ENCODE measurements at places on chromosomes 16 and 17. TPM values are rescaled to one million over a fixed set of nuclear protein-coding genes. Genes with fewer than 3 reads are reported as not detected.

- DNase-seq: no peak
Measured at GRCh38 chr16:51553314-51553713, 402.2 kb upstream of the SALL1 start.

DNA sequence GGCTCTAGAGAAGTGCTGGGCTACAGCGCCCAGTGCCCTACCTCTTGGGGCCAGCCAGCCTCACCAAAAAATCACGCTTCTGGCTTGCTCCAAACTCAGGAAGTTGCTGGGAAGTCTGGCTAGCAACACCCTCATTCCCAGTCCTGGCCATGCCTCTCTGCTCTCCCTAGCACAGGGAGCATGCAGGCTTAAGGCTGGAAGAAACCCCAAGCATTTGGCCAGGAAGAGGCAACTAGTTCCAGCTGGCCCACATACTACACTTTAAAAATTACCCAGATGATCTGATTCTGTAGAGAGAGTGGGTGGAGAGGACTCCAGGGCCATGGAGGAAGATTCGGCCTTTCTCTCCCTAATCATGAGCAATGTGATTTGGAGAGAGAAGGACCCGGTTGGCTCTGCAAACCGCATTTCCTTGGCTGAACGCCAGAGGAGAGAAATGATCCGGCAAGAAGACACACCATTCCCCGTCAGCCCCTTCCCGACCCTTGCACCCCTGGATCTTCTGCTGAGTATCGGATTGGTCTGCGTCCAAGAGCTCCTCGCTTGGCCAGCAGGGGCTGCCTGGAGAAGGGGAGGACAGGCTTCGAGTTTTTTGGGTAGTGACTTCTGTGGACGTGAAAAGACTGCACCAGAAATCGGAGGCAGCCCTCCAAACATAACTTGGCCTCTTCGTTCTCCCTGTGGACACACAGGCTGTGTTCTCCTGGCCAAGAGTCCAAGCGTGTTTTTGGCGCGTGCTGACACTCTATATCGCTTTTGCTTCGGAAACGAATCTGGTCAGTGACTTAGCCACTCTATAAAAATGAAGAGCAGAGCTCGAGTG lies 406.3 kb downstream of the WWOX start:
- DNase-seq: no peak

- DNase-seq: no peak
Measured at GRCh38 chr16:62950351-62950750, 914.1 kb upstream of the CDH8 start.

DNA sequence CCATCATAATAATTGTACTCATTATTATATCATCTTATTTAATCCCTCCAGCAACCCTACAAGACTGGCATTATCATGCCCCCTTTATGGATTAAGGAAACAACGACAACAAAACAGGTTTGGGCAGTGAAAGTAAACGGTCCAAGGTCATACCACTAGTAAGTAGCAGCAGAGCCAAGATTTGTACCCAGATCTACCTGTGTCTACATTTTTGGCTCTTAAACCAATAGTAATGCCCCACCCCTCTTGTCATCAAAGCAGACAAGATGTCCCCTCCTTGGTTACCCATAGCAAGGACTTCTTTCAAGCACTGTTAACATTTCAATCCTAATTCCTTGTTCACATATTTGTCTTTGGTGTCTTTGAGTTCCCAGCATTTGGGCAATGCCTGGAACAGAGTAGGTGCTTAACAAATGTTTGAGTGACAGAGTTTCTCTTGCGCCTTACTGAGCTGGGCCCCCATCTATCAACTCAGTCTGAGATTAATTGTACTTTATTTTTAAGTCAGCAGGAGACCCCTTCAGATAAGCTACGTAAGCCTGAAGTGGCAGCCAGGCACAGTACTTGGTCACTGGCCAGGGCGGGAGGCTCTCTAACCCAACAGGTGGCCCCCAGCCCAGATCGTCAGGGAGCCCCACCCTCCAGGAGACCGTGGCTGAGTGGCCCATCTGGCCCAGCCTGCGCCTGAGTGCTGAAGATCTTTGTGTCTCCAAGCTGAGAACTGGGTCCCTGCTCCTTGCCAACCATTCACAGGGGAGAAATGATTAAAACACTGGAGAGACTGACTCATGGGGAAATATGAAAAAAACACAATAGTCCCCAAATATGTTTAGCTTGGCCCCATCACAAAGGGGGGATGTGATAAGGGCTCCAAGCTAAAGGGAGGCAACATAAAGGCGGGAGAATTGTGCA lies 75.8 kb downstream of the AXIN2 start:
- no peak for DNase-seq

DNA sequence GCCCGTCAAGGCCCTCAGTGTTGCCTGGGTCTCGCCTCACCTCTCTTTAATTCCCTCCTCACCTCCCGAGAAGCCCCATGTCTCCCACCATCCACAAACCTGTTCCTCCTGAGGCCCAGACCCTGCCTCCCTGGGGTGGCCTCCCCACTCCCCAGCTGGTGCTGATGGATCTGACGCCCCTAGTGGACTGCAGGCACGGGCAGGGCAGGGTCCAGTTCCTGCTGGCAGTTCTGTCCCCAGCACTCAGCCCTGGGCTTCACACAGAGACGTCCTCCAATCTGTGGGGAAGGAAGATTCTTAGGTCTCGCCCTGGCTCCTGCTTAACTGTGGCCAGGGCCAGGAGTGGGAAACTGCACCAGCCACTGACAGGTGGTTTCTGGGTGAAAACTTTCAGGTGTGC lies 108.8 kb downstream of the AMFR start:
- DNase-seq: no peak

DNA sequence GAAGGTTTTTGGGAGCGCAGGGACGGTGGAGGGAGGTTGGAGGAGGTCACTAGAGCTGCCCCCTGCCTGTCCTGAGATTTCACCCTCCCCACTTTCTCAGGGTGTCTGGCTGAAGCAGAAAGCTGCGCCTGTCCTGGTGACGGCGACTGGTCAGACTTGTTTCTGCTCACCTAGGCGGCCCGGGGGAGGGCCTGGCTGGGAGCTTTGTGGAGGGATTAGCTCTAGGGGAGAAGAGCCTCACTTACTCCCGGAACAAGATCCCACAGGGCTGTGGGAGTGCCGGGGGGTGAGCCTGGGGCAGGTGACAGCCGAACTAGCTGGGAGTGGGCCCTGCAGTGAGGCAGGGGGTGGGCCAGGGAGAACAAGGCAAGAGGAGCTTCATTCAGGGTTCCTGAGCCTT lies 11.5 kb downstream of the NHERF1 start:
- DNase-seq: peak; percentile 56

DNA sequence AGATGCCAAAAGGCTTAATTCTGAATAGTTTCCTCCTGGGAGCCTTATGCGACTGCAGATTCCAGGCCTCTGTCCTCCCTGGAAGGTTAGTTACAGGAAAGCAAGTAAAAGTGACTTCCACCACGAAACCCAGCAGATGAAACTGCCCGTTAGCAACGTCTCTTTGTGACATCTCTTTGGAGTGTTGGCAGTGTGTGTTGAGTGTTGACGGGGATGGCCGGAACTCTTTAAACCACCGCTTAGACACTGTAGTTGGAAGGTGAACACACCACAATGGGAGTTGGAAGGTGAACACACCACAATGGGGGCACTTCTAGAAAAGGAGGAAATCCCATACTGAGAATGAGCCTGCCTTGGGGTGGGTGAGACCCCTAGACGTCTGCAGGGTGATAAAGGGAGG lies 858 bp downstream of the SKAP1 start:
- no peak for DNase-seq

SETD1A gene
- 6.8 TPM for polyA plus RNA-seq

DNA sequence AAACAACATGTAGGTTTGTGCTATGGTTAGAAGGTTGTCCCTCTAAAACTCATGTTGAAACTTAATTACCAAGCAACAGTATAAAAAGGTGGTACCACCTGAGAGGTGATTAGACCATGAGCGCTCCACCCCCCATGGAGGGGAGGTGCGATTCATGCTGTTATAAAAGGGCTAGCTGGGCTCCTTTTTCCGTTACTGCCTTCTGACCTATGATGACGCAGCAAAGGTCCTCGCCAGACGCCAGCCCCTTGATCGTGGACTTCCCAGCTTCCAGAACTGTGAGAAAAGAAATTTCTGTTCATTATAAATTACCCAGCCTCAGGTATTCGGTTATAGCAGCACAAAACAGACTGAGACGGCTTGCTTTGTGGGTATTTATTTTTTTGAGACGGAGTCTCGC lies 167.8 kb downstream of the SNX29 start:
- DNase-seq: no peak

DNA sequence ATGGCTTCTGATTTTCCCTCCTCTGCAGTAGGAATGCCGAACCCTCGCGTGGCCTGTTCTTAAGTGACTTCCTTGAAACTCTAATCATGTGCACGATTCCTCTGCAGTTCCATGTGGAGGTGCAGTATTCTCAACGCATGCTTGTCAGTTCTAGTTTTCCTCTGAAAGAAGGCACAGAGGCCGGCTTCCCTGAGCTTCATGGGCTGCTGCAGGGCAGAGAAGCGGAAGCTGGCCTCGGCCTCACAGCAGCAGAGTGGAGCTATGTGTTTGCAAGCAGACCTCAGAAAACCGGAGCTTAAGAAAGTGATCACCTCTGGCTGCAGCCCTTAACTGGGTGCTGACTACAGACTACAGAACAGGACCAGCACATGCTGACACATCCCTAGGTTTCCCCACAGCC lies 500.7 kb downstream of the GRIN2A start:
- DNase-seq: no peak

TMUB2 gene
- 62.2 TPM for polyA plus RNA-seq

Data from SK-N-SH (cell line).